Glutamatergic neuron (in vitro differentiated cells): ENCODE measurements at places on chromosomes 3 and 15.
A peak's percentile ranks its signal among the peaks of the same experiment; 100 is the strongest.

- DNase-seq, result no peak
Measured at GRCh38 chr3:52493232-52494017, 1.7 kb upstream of the STAB1 start.

- peak; percentile 31 for DNase-seq
Measured at GRCh38 chr3:7144697-7145308, 283.9 kb downstream of the GRM7 start.

DNA sequence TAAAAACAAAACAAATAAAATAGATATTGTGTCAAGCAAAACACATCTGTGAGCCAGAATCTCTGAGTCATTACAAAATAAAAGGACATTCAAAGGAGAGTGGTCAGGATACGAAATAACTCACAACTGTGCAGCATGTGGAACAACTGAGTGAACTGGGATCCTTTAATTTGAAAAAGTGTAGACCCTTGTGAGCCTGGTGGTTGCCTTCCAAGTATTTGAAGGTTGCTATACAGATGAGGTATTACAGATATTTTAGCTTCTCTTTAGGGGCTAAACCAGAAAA is 26.7 kb downstream of the KCNMB2 start:
- no peak for DNase-seq

- no peak for DNase-seq
Measured at GRCh38 chr3:11954312-11954934, 49.8 kb upstream of the SYN2 start.

DNA sequence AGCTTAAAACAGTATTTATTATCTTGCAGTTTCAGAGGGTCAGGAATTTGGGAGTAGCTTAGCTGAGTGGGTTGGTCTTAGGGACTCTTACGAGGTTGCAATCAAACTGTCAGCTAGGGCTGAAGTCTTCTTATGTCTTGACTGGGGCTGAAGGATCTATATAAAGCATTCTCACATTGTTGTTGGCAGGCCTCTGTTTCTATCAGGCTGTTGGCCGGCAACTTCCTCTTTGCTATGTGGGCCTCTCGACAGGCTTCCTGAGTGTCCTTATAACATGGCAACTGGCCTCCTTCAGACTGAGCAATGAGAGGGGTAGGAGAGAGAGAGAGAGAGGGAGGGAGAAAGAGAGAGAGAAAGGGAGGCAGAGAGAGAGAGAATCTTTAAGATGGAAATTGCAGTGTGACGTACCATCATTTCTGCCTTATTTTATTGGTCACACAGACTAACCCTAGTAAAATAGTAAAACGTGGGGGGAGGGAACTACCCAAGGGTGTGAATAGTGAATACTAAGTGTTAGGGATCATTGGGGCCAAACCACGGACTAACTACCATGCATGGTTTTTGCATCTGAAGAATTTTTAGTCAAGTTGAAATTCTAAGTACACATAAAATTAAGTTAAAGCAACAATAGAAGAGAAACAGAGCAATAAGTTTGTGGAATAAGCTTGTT is 16.1 kb downstream of the FGF7 start:
- DNase-seq, result no peak

DNA sequence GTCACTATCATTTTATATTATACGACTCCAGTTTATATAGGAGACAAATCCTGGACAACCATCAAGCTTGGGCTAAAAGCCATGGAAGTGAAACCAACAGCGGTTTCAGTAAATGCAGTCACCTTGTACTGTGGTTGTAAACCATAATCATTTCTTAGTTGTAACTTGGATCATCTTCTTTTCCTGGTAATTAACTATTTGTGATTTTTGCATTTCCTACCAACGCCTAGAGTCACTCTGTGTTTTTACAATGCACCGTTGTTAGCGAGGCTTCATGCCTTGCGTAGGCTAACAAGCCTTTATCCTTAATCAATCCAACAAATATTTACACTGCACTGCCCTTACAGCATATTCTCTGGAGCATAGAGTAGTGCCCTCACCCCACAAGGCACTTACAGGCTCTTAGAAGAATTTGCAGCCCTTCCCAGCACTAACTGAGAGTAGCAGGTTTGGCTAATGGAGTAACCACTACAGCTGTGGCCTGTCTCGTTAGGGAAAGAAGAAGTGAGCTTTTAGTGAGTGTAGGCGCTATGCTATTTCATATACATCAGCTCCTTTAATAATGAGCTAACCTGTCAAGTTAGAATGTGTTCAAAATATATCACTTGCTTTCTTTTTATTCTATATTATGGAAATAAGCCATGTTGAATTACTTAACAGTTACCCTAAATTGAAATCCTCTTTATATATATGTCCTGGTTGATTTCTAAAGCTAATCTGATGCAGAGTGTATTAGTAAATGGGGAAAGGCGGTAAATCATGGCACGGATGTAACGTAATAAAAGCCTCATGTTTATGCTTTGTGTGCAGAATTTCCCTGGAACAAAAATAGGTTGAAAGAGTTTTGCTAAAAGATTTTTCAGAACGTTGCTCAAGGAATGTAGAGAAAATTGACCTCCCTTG is 62.8 kb downstream of the ABHD2 start:
- DNase-seq, result peak; percentile 23

- no peak for DNase-seq
Measured at GRCh38 chr3:136350557-136350956, 100.4 kb downstream of the PCCB start.

GRCh38 chr3:5019411-5020241 is 40.4 kb downstream of the BHLHE40 start:
- DNase-seq, result no peak
